ENCODE measurements at places on chromosomes 11 and 22. TPM values are rescaled to one million over a fixed set of nuclear protein-coding genes. Genes with fewer than 3 reads are reported as not detected.

DNA sequence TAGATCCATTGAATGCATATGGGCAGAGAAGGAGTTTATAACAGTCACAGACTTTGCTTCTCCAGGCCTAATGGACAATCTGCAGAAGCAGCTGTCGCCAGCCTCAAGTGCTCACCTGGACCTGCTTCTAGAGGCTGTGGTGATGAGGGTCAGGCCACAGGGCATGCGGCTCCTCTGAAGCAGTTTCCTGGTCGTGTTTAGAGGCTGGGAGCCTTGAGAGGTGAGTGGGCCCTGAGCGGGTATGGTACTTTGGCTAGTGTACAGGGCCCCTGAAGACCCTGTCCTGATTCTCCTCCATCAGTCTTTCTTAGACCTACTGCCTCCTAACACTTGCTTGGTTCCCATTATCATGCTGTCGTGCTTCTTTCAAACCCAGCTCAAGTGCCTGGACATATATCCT is 41.2 kb downstream of the NXPE2 start:
- no peak overlapping the region for H3K27ac ChIP-seq
- no peaks in the 10 kb centered on the region for H3K36me3 ChIP-seq
- H3K4me1 ChIP-seq, result no peaks in the 10 kb centered on the region
- no peaks in the 10 kb centered on the region for H3K27me3 ChIP-seq
- H3K4me3 ChIP-seq, result no peak overlapping the region

- no peaks in the 10 kb centered on the region for H3K36me3 ChIP-seq
- no peak overlapping the region for H3K4me3 ChIP-seq
- peaks cover 3% of the 10 kb centered on the region for H3K27me3 ChIP-seq
- no peak overlapping the region for H3K27ac ChIP-seq
Measured at GRCh38 chr22:24819911-24820461, 14.0 kb downstream of the SGSM1 start.

DNA sequence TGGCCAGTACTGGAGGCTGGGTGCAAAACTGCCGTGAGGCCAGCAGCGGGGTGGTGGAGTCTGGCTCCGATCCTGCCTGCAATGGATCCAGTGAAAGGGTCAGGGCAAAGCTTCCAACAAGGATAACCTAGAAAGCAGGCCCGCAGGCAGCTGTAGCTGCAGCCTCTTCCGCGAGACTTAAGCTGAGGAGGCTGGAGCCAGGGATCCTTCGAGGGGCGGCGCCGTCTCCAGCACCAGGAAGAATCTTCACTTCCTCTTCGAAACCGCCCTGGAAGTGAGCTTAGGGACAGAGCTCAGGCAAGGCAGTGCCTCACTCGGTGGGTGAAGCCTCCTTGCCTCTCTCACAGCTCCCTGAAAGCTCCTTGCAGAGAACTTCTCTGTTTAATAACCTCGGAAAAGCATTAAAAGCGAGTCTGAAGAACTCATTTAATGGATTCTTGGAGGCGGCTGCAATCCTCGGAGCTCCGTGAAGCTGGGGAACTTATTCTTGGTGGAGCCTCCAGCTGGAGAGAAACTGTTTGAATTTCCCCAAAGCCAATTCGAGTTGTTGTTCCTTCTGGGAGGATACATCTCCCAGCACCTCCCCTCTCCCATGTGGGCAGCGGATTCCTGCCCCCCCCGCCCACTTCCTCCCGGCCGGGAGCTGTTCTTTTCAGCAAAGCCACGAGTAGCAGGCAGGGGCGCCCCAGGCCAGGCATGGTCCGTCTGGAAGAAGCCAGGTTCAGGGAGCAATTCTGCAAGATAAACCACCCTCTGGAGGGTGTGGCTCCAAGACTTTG is 169.9 kb downstream of the CTTN start:
- no peak overlapping the region for H3K27ac ChIP-seq
- H3K4me1 ChIP-seq, result peaks cover 10% of the 10 kb centered on the region

DNA sequence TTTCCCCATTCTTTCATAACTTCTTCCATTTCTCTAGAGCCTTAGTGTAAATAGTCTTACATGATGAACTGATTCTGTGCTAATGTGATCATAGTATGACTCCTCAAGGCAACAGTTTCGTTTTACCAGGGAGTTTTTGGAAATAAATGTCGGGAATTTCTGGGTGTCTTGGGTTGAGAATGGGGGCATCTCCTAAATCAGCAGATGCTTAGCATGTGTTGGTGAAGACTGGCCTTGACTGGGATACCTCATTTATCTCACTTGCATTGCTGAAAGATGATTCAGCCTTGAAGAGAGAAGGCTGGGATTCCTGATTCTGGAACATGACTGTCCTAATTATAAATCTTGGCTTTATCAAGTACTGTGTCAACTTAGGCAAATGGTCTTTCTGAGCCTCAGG is 115.7 kb upstream of the C11orf87 start:
- H3K27ac ChIP-seq, result no peak overlapping the region
- no peaks in the 10 kb centered on the region for H3K27me3 ChIP-seq
- H3K4me1 ChIP-seq, result no peaks in the 10 kb centered on the region

GRCh38 chr11:36362902-36363301 is 66.8 kb downstream of the PRR5L start:
- no peaks in the 10 kb centered on the region for H3K27me3 ChIP-seq
- no peaks in the 10 kb centered on the region for H3K36me3 ChIP-seq
- H3K27ac ChIP-seq, result peak overlapping the region; percentile 87
- DNase-seq, result peak; percentile 94

- no peaks in the 10 kb centered on the region for H3K36me3 ChIP-seq
- no peak for DNase-seq
- H3K27ac ChIP-seq, result no peak overlapping the region
- no peaks in the 10 kb centered on the region for H3K27me3 ChIP-seq
Measured at GRCh38 chr11:112593440-112593839, 332.8 kb upstream of the PLET1 start.

DNA sequence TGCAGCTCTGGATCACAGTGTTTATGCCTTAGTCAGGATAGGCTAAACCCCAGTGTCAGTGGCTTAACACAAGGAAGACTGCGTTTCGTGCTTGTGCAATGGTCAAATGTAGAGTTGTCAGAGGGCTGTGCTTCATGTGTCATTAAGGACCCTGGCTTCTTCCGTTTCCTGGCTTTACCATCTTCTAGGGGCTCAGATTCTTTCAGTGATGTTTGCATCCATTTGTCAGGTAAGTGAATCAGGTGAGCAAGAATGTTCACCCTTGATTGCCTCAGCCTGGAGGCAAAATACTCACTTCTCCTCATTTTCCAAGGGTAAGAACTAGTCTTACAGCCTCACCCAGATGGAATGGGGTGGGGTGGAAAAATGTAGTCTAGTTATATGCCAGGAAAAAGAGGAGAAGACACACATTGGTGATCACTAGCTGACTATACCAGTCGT is 20.5 kb upstream of the AMOTL1 start:
- DNase-seq, result no peak
- H3K27ac ChIP-seq, result no peak overlapping the region
- H3K4me3 ChIP-seq, result no peak overlapping the region
- no peaks in the 10 kb centered on the region for H3K27me3 ChIP-seq
- H3K36me3 ChIP-seq, result no peaks in the 10 kb centered on the region
- H3K4me1 ChIP-seq, result no peaks in the 10 kb centered on the region

GRCh38 chr22:28175730-28176492 is 256.9 kb upstream of the PITPNB start:
- no peaks in the 10 kb centered on the region for H3K27me3 ChIP-seq
- no peak overlapping the region for H3K4me3 ChIP-seq
- no peak overlapping the region for H3K27ac ChIP-seq
- H3K36me3 ChIP-seq, result no peaks in the 10 kb centered on the region
- no peaks in the 10 kb centered on the region for H3K4me1 ChIP-seq
- DNase-seq, result no peak

- H3K4me3 ChIP-seq, result no peak overlapping the region
- H3K27me3 ChIP-seq, result no peaks in the 10 kb centered on the region
- H3K27ac ChIP-seq, result no peak overlapping the region
- no peak for DNase-seq
Measured at GRCh38 chr11:68362801-68363379, 50.5 kb downstream of the LRP5 start.

GRCh38 chr11:86717817-86718501 is 45.5 kb upstream of the ME3 start:
- H3K4me3 ChIP-seq, result no peak overlapping the region
- H3K4me1 ChIP-seq, result peaks cover 17% of the 10 kb centered on the region
- no peak overlapping the region for H3K27ac ChIP-seq
- DNase-seq, result no peak

GRCh38 chr22:19636696-19637407 is 77.5 kb upstream of the SEPTIN5 start:
- H3K4me1 ChIP-seq, result no peaks in the 10 kb centered on the region
- H3K4me3 ChIP-seq, result no peak overlapping the region
- H3K27ac ChIP-seq, result no peak overlapping the region
- no peak for DNase-seq
- H3K36me3 ChIP-seq, result no peaks in the 10 kb centered on the region

DNA sequence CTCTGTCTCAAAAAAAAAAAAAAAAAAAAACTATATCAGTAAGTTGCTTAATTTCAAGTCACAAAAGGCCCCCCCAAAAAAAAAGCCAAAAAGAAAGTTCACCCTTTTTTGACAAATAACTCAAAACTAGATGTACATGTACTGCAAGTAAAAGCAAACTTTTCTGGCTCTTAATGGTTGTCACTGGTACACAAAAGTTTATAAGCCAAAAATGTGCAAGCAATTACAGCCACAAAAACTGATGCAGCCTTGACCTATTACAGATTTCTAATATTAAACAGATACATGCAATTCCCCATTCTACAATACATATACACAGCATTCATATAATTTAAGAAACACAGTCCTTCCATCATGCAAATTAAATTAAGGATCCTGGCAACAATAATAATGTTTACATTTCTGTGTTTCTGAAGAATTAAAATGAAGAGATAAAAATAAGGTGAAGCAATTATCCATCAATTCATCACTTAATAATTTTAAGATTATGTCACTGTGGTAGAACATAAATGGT is 18.6 kb downstream of the PICALM start:
- no peaks in the 10 kb centered on the region for H3K27me3 ChIP-seq
- H3K27ac ChIP-seq, result no peak overlapping the region
- no peak overlapping the region for H3K4me3 ChIP-seq

GRCh38 chr22:20061481-20061861 is 18.6 kb upstream of the DGCR8 start:
- H3K27me3 ChIP-seq, result no peaks in the 10 kb centered on the region
- H3K27ac ChIP-seq, result no peak overlapping the region
- H3K4me3 ChIP-seq, result no peak overlapping the region
- no peaks in the 10 kb centered on the region for H3K36me3 ChIP-seq
- peaks cover 13% of the 10 kb centered on the region for H3K4me1 ChIP-seq

GRCh38 chr11:22577854-22578253 is 47.8 kb downstream of the FANCF start:
- H3K4me3 ChIP-seq, result no peak overlapping the region
- DNase-seq, result no peak
- no peaks in the 10 kb centered on the region for H3K36me3 ChIP-seq
- no peaks in the 10 kb centered on the region for H3K27me3 ChIP-seq
- H3K4me1 ChIP-seq, result no peaks in the 10 kb centered on the region
- H3K27ac ChIP-seq, result no peak overlapping the region

- peaks cover 26% of the 10 kb centered on the region for H3K27me3 ChIP-seq
- no peaks in the 10 kb centered on the region for H3K4me1 ChIP-seq
- no peak overlapping the region for H3K4me3 ChIP-seq
- H3K27ac ChIP-seq, result no peak overlapping the region
- H3K36me3 ChIP-seq, result no peaks in the 10 kb centered on the region
Measured at GRCh38 chr11:36258730-36259360, 30.4 kb downstream of the COMMD9 start.

DNA sequence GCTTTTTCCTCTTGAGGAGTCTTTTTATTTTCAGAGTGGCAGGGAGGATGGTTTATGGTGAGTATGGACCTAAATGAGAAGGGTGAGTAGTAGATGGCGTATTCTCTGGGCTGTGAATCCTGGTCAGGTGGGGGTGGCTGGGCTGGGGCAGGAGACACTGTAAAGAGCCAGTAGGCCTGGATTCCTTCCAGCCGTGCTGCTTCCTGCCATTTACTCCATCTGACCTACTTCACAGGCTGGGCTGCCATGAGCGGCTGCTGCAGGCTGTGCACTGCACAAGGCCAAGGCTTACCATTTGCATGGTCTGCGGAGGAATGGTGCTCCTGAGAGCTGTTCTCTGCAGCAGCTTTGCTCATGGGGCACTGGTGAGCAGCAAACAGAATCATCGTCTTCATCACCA is 297.6 kb downstream of the KIRREL3 start:
- no peaks in the 10 kb centered on the region for H3K36me3 ChIP-seq
- no peaks in the 10 kb centered on the region for H3K4me1 ChIP-seq
- no peaks in the 10 kb centered on the region for H3K27me3 ChIP-seq
- no peak for DNase-seq

DNA sequence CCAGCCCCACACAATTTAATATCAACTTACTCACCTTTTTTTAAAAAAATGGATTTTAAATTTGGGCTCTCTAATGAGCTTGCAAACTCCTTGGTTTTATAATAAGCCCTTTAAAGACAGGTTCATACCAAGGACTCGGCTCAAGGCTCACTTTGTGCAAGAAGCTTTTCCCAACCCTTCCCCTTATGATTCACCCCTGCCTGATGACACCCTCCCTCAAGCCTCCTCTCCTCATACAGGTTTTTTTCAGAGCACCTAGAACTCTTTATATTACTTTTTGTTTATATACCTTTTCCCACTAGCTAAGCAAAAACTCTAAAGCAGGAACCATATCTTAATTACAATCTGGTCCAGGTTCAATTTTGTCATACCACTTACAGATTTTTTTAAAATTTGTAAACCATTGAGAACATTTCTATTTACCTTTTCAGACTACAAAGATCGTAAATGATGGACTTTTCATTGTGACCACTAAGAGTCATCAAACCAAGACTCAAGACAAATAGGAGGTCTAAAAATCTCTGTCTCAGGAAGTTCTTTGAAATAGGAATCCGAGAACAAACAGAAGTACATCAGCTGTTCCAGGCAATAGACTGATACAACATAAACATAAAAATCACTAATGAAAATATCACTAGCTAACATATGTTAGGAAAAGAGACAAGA is 13.1 kb upstream of the EXPH5 start:
- peak; percentile 20 for DNase-seq
- no peaks in the 10 kb centered on the region for H3K36me3 ChIP-seq
- no peaks in the 10 kb centered on the region for H3K27me3 ChIP-seq
- H3K27ac ChIP-seq, result no peak overlapping the region

The OR10A2 gene
- total RNA-seq, result not detected

The KIAA1671 gene
- total RNA-seq, result 28.4 TPM

The SEPTIN3 gene
- 0.52 TPM for total RNA-seq

The MS4A12 gene
- total RNA-seq, result 0.31 TPM

The OR56A1 gene
- total RNA-seq, result not detected

The STIM1 gene
- 49.3 TPM for total RNA-seq

The CSNK2A3 gene
- total RNA-seq, result 1.7 TPM

The NPAS4 gene
- total RNA-seq, result 0.50 TPM

The TMA7B gene
- total RNA-seq, result not detected

The CHRM1 gene
- not detected for total RNA-seq

The FXYD2 gene
- total RNA-seq, result not detected

The SAA1 gene
- total RNA-seq, result 0.43 TPM

The MS4A4A gene
- total RNA-seq, result 0.32 TPM

The KCNK4 gene
- total RNA-seq, result 0.52 TPM

The CNTF gene
- 1.4 TPM for total RNA-seq

The NFAM1 gene
- 0.17 TPM for total RNA-seq

The IL18 gene
- total RNA-seq, result 5.3 TPM

The PKNOX2 gene
- 53.4 TPM for total RNA-seq

The NUDT22 gene
- 40.2 TPM for total RNA-seq

All from astrocyte (in vitro differentiated cells and primary cell).